ENCODE measurements at places on chromosomes 12 and 14.

- H3K36me3 ChIP-seq, result no peaks in the 10 kb centered on the region
- peak overlapping the region; percentile 76 for H3K4me3 ChIP-seq
- H3K27me3 ChIP-seq, result no peaks in the 10 kb centered on the region
- no peaks in the 10 kb centered on the region for H3K4me1 ChIP-seq
- no peak overlapping the region for H3K27ac ChIP-seq
- no peak for DNase-seq
These were observed 1.1 kb downstream of the DIP2B start for GRCh38 chr12:50505675-50506530.

- peaks cover 3% of the 10 kb centered on the region for H3K4me1 ChIP-seq
- H3K27ac ChIP-seq, result no peak overlapping the region
- no peaks in the 10 kb centered on the region for H3K36me3 ChIP-seq
- H3K4me3 ChIP-seq, result no peak overlapping the region
These were observed 37.0 kb upstream of the CHST11 start for GRCh38 chr12:104419717-104420116.

- H3K27me3 ChIP-seq, result no peaks in the 10 kb centered on the region
- no peaks in the 10 kb centered on the region for H3K36me3 ChIP-seq
- H3K4me3 ChIP-seq, result peak overlapping the region; percentile 79
- peak; percentile 70 for DNase-seq
- H3K27ac ChIP-seq, result peak overlapping the region; percentile 96
These were observed 418 bp downstream of the AMN1 start for GRCh38 chr12:31728289-31728916.

DNA sequence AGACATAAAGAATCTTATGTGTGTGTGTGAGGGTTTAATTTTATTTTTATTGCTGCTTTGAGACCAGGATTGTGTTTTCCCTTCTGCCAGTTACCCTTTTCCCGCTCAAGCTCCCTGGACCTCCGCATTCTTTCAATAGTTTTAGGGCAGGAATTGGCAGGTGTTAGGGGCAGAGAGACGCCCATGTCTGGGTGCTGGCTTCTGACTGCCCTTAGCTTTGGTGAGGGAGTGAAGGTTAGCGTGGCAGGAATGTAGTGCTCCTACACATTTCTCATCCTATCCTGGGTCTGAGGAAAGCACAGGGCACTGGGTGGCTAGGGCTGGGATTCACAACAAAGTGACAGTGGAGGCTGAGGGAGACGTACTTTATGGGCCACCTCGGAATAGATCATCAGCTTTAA lies 428.1 kb downstream of the ZFP36L1 start:
- no peaks in the 10 kb centered on the region for H3K27me3 ChIP-seq
- no peak for DNase-seq
- H3K27ac ChIP-seq, result peak overlapping the region; percentile 84
- no peaks in the 10 kb centered on the region for H3K36me3 ChIP-seq

DNA sequence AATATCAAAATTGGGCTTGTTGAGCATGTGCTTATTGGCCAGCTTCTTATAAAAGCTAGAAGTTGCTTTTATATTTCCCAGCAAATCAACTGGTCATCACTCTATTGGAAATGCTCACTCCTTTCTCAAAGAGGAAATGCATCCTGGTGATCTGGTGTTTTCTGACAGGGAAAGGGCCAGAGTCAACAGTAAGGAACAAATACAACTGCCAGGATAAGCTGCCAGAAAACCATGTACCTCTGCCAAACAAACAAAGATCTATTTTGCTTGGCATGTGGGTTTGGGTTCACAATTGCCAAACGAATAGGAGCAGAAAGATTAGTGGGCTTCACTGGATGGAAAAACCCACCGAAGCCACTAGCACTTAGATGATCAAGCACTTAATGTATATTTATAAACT lies 126.9 kb upstream of the PDZRN4 start:
- no peak for DNase-seq
- no peaks in the 10 kb centered on the region for H3K27me3 ChIP-seq
- H3K27ac ChIP-seq, result no peak overlapping the region
- peaks cover 4% of the 10 kb centered on the region for H3K4me1 ChIP-seq

DNA sequence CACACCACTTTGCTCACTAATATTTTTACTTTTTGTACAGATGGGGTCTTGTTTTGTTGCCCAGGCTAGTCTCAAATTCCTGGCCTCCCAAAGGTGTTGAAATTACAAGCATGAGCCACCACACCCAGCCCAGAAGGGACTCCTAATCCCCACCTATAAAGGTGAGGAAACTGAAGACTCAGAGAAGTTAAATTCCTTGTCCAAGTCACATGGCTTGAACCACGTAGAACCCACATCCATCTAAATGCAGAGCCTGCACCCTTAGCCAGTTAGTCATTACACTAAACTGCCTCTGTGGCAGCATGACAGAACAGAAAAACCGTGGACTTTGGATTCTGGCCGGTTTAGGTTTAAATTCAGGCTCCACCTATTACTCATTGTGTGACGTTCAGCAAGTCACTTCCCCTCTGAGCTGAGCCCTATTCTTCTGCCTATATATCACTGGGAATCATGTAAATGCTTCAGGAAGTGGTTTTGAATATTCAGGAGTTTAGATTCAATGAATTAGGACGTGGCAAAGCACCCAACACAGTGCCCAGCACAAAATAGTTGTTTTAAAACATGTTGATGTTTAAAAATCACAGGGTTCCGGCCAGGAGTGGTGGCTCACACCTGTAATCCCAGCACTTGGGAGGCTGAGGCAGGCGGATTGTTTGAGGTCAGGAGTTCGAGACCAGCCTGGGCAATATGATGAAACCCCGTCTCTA lies 3.0 kb upstream of the CORO1C start:
- no peak overlapping the region for H3K4me3 ChIP-seq
- H3K4me1 ChIP-seq, result no peaks in the 10 kb centered on the region
- H3K36me3 ChIP-seq, result no peaks in the 10 kb centered on the region
- H3K27ac ChIP-seq, result peak overlapping the region; percentile 51

GRCh38 chr12:13181375-13182070 lies 15.0 kb upstream of the EMP1 start:
- no peak overlapping the region for H3K4me3 ChIP-seq
- no peak for DNase-seq
- H3K4me1 ChIP-seq, result no peaks in the 10 kb centered on the region
- H3K27ac ChIP-seq, result no peak overlapping the region

DNA sequence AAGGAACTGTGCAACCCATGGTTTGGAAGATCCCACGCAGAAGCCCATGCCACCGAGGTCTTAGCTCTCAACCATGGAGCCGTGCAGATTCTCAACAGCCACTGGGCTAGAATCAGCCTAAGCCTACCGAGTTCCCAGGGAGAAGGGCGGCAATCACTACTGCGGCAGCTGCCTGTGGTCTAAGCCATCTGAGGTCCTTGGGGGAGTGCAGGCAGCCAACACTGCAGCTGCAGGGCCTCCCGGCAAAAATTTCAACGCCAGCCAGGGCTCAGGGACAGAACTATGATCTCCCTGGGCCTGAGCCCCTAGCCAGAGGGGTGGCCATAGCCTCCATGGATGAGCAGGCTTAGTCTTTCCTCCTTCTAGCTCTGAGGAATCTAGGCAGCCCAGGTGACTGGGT lies 156.8 kb upstream of the CLEC14A start:
- peaks cover 2% of the 10 kb centered on the region for H3K4me1 ChIP-seq
- H3K27me3 ChIP-seq, result no peaks in the 10 kb centered on the region
- DNase-seq, result no peak

- H3K4me1 ChIP-seq, result no peaks in the 10 kb centered on the region
- H3K36me3 ChIP-seq, result no peaks in the 10 kb centered on the region
- H3K27me3 ChIP-seq, result no peaks in the 10 kb centered on the region
- no peak overlapping the region for H3K4me3 ChIP-seq
- no peak overlapping the region for H3K27ac ChIP-seq
These were observed 37.5 kb downstream of the PLCZ1 start for GRCh38 chr12:18700271-18700670.

GRCh38 chr14:94875256-94875655 lies 105.3 kb upstream of the GSC start:
- no peak for DNase-seq
- H3K4me1 ChIP-seq, result no peaks in the 10 kb centered on the region
- H3K36me3 ChIP-seq, result no peaks in the 10 kb centered on the region
- no peak overlapping the region for H3K4me3 ChIP-seq
- no peak overlapping the region for H3K27ac ChIP-seq

DNA sequence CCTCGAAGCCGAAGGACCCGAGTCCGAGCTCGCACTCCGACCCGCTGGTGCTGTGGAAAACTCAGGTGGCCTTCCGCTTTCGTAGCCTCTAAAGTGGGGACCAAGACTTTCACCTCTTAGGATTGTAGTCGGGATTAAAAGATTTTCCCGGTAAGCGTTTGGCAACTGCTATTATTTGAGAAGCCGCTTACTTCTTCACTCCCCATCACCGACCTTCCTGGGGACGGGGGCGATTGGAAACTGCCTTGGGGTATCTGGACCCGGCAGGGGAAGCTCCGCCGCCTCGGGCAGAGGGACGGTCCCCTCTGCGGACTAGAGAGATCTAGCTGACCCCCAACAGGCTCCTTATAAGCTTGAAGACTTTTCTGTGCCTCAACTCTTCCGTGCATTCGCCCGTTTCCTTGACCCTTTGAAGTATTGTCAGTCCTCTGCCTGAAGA lies 659 bp downstream of the TRAFD1 start:
- H3K36me3 ChIP-seq, result no peaks in the 10 kb centered on the region
- no peak for DNase-seq
- H3K4me1 ChIP-seq, result no peaks in the 10 kb centered on the region
- peak overlapping the region; percentile 70 for H3K4me3 ChIP-seq

GRCh38 chr12:11693067-11693466 lies 43.6 kb downstream of the ETV6 start:
- DNase-seq, result peak; percentile 55
- no peak overlapping the region for H3K4me3 ChIP-seq
- peaks cover 6% of the 10 kb centered on the region for H3K4me1 ChIP-seq
- no peak overlapping the region for H3K27ac ChIP-seq
- H3K36me3 ChIP-seq, result no peaks in the 10 kb centered on the region
- H3K27me3 ChIP-seq, result no peaks in the 10 kb centered on the region

- no peaks in the 10 kb centered on the region for H3K4me1 ChIP-seq
- H3K4me3 ChIP-seq, result no peak overlapping the region
- no peaks in the 10 kb centered on the region for H3K27me3 ChIP-seq
- no peaks in the 10 kb centered on the region for H3K36me3 ChIP-seq
- no peak for DNase-seq
- no peak overlapping the region for H3K27ac ChIP-seq
These were observed 176.9 kb downstream of the PRKCH start for GRCh38 chr14:61498303-61498702.

DNA sequence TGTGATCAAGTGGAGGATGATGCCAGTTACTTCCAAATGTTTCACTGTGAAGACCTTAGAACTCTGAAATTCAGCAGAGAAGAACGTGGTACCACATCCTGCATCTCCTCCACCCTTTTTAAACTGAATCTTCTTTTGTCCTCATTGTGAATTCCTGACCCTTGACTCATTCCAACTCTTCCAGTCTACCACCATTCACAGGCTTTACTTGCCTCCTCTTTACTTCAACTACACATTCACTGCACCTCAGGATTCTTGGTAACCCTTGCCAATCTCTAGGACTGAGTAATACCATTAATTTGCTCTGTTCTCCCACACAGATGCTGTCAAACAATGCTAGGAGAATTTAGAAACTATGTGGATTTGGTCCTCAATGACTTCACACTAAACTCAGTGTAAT lies 37.3 kb downstream of the PPP1R12A start:
- no peaks in the 10 kb centered on the region for H3K36me3 ChIP-seq
- H3K4me1 ChIP-seq, result peaks cover 6% of the 10 kb centered on the region
- no peak overlapping the region for H3K27ac ChIP-seq

DNA sequence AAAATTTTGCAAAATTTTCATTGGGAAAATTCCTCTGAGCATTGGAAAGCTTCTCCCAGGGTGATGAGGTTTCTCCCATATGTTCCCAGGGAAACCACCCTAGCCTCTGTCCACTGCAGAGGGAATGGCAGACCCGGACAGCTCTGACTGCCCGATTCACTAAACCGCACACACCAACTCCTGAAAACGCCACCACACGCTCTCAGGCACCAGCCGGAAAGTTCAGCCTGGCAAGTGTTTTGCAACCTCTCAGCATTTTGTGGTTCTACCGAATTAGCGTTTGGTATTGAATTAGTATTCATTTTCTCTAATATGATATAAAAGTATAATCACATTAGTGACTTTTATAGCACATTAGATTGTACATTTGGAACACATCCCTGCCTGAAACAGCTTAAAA lies 213.4 kb downstream of the PHETA1 start:
- H3K36me3 ChIP-seq, result no peaks in the 10 kb centered on the region
- no peak overlapping the region for H3K27ac ChIP-seq
- H3K27me3 ChIP-seq, result no peaks in the 10 kb centered on the region
- H3K4me1 ChIP-seq, result no peaks in the 10 kb centered on the region

- no peak overlapping the region for H3K27ac ChIP-seq
- DNase-seq, result no peak
- no peaks in the 10 kb centered on the region for H3K27me3 ChIP-seq
- H3K36me3 ChIP-seq, result no peaks in the 10 kb centered on the region
These were observed 49.2 kb downstream of the FBRSL1 start for GRCh38 chr12:132539016-132539773.

GRCh38 chr14:61296719-61297502 lies 15.8 kb upstream of the TMEM30B start:
- no peaks in the 10 kb centered on the region for H3K27me3 ChIP-seq
- H3K4me1 ChIP-seq, result no peaks in the 10 kb centered on the region
- H3K4me3 ChIP-seq, result no peak overlapping the region

Measured in aorta (tissue), 5 donors.